MV-4-11 (cell line): ENCODE measurements at places on chromosomes 6 and 20.

GRCh38 chr6:156776470-156776839 is 723 bp upstream of the ARID1B start:
- peak; percentile 74 for DNase-seq

DNA sequence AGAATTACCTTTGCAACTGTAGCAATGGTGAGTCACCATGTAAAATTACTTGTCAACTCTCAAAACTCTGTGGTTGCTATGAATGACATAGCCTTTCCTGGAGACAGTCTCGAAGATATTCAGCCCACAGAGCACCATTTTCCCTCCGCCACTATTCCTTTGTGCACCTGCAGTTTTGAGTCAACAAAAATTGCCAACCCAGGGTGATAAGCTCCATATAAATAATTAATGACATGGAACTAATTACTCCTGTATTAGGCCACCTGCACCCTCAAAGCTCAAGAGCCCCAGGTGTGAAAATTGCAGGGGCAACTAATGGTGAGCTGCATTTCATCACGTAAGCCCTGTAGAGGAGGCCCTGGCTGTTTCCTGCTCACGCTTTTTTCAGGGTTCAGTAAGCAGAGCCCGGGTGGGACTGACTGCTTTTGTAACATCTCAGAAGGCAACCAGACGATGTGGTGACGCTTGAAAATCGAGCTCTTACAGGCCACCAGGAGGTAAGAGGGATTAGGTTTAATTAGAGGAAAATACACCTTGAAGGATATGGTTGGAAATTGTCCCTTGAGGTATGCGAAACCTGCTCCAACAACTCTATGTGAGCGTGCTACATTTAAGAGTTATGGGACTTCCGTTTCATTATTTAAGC is 70.8 kb downstream of the BMP2 start:
- DNase-seq: no peak

- DNase-seq: no peak
These were observed 198.7 kb upstream of the STXBP5 start for GRCh38 chr6:147005499-147005898.

DNA sequence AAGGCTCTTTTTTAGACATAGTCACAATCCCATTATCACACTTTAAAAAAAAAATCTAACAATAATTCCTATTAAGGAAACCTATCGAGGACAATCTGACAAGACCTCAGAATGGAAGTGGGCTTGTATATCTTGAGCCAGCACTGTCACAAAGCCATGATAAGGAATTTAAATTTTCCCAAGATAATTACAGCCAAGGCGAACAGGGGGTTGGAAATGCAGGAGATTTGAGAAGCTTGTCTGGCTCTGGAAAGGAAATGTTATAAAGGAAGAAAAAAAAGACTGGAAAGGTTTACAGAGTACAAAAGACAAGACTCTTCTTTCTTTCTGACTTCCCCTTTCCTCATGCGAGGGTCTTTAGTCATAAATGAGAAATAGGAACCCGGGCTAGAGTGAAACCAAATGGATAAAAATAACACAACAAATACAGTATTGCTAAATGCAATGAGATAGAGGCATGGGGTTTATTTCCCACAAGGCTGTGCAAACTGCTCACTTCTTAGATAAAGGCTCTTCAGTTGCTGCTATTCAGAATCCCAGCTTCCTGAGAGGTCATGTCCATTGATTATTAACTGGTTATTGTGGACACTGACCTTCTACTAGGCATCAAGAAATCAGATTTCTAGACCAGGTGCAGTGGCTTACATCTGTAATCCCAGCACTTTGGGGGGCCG is 13.4 kb upstream of the GHRH start:
- peak; percentile 97 for DNase-seq

DNA sequence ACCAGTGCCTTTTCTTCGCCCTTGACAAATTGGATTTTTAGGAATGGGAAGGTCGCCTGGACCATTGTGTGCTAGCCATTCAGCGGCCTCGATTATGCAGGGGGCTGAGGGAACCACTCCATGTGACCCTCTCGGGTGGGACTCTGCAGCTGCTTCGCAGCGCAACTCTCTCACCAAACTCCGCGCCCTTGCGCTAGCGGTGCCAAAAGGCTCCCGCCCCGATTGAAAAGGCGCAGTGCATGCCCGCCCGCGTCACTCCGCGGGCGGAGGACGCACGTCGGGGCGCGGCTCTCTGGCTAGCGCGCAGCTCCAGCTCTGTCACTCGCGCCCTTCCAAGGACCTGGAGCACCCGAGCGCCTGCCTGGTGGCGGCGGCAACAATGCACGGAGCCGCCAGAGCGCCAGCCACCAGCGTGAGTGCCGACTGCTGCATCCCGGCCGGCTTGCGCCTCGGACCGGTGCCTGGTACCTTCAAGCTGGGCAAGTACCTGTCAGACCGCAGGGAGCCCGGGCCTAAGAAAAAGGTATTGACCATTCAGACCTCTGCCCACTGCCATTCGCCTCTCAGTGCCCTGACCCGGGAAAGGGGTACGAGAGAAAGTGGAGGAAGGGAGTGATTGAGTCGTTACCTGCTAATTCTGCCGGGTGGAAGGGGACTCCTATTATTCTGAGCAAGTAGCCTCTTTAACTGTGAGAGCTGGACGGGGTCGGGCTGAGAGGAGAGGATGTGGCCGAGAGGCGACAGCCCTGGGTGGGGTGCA is at the start of gene PRDM13:
Gene PRDM13, plus strand, starts transcription at position 178 of the 760 bp plus-strand sequence. Its CDS starts 202 bp downstream, at position 380.
- DNase-seq: no peak

DNA sequence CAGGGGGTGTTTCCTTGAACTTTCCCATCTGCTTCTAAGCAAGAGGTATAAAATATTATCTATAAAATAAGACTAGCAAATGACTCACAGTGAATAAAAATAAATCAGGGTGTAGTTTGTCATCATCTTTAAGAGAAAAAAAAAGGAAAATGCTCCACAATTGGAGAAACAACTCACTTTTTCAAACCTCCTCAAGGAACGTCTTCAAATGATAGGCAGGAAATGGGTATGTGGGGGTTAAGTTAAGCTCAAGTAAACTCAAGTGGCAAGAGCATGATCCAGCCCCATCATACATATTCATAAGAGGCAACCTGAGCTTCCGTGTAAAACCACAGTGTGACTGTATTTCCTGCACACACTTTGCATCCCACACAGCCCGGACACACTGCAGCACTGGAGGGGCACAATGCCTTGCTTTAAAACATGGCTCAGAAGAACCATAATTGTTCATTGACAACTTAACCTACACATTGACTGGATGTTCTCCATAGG is 58.5 kb upstream of the CEP85L start:
- DNase-seq: peak; percentile 13

- no peak for DNase-seq
These were observed 34.5 kb downstream of the NTSR1 start for GRCh38 chr20:62742979-62743776.

DNA sequence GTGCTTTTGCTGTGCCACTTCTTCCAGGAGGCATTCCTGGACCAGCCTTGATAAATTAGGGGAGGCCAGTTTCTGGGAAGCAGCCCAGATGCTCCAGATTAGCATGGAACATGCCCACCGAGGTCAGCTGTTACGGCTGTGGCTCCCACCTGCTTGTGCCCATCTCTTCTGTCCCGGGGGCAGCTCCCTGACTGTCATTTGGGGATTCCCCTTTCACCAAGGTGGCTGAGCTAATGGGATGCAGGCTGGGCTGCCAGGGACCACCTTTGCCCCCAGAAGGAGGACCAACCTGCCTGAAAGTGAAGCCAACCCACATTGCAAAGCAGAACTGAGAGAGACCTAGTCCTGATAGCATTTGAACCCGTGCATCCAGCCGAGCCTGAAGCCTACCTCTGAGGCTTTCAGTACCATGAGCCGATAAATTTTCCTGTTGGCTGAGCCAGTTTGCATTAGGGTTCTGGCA is 85.3 kb downstream of the PTPN1 start:
- no peak for DNase-seq

DNA sequence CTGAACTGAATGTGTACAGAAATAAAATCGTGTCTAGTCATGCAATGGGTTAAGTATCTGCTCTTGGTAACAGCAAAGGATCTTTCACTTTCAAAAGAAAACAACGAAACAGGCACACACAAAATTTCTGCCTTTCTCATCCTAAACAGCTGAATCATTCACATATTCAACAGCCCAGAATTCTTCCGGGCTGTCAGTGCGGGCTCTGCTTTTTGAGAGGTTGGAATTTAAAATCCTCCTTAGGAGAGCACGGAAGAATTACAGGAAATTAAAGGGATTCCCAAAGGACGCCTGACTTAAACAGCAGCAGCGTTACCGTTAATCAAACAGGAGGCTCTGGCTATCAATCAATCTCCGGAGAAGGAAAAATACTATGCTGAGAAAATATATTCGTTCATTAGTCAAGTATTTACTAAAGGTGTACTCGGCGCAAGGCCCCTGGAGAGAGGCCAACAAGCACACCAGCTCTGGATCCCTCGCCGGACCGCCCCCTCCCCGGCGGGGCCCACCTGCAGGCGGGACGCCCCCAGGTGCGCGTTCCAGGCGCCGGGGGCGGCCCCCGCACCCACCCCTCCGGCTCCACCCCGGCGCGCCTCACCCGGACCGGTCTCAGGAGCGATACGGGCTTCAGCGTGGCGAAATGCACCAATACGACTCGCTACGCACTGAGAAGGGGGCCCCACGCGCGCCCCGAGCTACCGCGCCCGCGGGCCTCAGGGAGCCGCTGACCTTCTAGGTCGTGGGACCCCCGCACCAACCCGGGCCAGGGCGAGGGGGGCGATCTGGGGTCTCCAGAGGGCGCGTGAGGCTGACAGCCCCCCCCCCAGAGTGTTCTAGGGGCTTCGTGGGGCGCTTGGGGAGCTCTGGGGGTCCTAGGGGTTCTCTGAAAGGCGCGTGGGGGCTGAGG is 1.0 kb downstream of the NAPB start:
- DNase-seq: peak; percentile 31

DNA sequence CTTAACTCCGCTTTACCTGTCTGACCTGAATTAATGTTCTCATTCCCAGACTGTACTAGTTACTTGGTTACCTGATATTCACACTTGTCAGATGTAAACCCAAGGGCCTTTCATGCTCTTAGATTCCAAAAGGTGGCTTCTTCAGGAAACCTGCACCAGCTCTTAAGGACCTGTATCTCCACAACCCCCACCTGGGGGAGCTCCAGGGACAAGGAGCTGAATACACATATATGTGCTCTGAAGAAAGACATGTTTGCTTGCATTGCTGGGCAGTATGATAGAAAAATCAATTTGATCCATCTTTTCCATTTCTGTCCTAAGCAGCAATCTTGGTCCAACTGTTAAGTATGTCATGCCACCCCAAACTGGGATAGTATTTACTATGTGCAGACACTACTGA is 64.8 kb upstream of the POU3F2 start:
- no peak for DNase-seq

- no peak for DNase-seq
These were observed 268.3 kb downstream of the CD109 start for GRCh38 chr6:73964241-73964854.

GRCh38 chr6:25715794-25716193 is 38.7 kb upstream of the SLC17A4 start:
- DNase-seq: no peak
